ENCODE measurements at places on chromosomes 3 and 15. TPM values are rescaled to one million over a fixed set of nuclear protein-coding genes. Genes with fewer than 3 reads are reported as not detected.

- no peak for DNase-seq
These were observed 14.8 kb downstream of the CPNE4 start for GRCh38 chr3:132020058-132020457.

- DNase-seq, result no peak
These were observed at the start of gene B3GNT5 for GRCh38 chr3:183252973-183253527. B3GNT5 (plus strand) TSS chr3:183253253; CDS start chr3:183269799, 16,546 bp downstream.

The PLSCR5 gene
- not detected for total RNA-seq

DNA sequence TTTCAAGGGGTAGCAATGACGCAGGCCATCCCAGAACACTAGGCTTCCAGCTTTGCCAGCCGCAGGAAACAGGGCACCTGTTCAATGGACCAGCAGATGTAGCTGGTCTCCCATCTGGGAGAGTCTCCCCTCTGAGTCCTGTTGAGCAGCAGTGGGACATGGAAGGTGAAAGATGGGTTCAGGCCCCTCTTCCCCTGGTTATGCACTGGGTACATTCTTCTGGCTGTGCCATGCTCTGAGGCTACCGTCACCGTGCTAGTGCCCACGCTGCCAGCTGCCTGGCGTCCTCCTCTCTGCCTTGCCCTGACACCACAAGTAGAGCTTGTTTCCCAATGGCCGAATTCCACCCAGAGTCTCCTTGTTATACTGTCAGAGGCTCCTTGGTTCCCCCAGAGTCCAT, 63.1 kb downstream of the TLE3 start:
- DNase-seq, result no peak

The UBA3 gene
- total RNA-seq, result 65.1 TPM

The SLC9C1 gene
- not detected for total RNA-seq

GRCh38 chr15:91967935-91968606, 114.6 kb downstream of the SLCO3A1 start:
- DNase-seq, result peak; percentile 60

The IGF2BP2 gene
- total RNA-seq, result 99.8 TPM

DNA sequence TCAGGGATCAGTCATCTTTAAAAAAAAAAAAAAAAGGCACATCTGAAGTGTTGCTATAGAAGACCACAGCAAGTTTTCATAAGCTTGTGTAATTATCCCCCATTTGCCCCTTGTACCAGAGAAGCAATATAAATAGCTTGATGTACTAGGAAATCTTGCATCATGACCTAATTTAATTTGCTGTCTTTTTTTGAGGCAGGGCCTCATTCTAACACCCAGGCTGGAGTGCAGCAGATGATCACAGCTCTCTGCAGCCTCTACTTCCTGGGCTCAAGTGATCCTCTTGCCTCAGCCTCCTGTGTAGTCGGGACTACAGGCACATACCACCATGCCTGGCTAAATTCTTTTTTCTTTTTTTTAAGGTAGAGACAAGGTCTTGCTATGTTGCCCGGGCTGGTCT, 88.7 kb downstream of the ARIH1 start:
- DNase-seq, result no peak

DNA sequence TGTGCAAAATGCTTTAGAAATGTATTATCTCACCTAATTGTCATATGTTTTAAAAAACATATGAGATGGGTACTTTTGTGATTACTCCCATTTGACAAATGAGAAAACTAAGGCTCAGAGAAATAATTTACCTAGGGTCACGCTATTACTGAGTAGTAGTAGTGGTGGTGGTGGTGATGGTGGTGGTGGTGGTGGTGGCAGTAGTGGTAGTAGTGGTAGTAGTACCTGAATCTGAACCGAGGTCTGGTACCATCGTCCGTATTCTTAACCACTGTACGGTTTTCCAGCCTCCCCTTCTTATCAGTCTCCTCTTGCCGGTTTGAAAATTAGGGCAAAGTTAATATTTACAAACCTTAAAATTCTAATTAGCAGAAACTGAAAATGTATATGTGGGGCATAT, 102.4 kb downstream of the KLHL25 start:
- no peak for DNase-seq

The NSMCE3 gene
- 14.9 TPM for total RNA-seq

DNA sequence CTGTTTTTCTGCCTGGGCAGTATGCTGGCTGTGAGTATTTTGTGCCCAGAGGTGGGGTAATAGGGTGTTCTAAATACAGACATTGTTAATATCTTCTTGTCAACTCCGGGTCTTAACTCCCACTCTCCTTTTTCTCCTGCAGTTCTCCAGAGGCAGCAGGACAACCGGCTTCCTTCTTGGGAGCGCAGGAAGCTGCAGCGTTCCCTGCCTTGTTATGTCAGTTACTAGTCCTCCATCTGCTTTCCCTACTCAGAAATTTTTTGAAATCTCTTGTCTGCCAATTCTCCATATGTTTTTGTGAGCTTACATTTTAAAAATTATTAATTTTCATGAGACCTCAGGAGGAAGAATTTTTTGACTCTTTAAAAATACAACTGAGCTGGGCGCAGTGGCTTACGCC, 67.2 kb downstream of the NEO1 start:
- DNase-seq, result no peak

DNA sequence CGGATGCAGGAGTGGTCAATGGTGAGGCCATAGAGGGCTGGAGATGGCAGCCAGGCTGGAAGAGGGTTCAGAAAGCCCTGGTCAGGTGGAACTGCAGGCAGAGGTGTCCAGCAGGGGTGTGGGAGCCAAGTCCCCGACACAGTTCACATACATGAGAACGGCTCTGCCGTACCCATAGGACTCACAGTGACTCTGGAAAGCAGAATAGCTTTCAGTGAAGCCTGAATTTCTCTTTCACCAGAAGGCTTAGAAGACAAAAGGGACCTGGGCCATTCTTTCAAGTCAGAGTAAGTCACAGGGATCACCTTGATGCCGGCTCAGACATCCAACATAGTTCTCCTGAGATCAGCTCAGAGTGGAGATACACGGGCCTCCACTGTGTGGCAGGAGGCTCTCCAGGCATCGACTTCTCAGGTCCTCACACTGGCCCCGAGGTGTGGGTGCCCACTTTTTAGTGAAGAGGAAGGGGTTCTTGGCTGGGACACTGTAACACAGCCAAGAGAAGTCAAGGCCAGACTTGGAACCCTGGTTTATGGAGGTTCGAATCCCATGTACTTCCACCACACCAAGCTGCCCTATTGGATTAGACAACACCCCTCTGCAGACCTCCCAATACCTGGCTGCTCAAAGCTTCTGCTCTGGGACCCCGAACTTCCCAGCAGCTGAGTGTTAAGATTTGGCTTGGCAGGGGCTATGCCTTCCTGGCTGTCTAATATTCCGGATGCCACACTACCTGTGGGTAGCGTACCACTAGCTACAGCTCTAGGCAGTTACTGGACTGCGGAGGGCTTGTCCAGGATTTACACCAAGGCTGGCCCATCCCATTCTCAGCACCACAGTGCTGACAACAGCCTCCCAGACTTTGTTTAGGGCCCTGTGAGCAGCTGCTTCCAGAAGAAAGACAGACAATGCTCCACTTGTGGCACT, 40.4 kb upstream of the RAB6B start:
- DNase-seq, result no peak

The NMB gene
- 16.1 TPM for total RNA-seq

- DNase-seq, result no peak
These were observed 40.8 kb downstream of the MKRN3 start for GRCh38 chr15:23606226-23606625.

DNA sequence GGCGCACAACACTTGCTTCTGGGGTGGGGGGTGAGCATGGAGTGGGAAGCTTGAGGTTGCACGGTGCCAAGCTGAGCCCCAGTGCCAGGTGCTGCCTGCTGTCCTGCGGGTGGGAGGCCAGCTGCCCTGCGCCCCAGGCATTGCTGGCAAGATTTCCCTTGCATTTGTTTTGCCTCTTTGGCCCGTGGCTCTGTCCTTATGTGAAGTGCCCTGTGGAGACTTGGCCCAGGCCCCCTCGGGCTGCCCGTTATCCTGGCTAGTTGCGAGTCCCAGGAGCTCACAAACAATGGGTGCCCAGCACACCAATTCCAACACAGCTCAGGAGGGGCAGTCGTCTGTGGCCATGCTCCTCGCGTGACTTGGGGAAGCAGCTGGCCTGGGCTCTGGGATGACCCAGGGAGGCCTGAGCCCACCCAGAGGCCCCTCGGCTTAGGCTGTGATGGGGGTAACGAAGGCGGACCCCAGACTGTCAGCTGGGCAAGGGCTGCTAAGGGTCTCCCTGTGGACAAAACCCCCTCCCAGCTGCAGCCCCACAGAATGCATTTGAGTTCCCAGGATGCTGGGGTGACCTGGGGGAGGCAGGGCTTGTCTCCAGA, 5.9 kb downstream of the C3orf22 start:
- no peak for DNase-seq

GRCh38 chr3:139770577-139770976, 92.8 kb upstream of the NMNAT3 start:
- DNase-seq, result no peak

DNA sequence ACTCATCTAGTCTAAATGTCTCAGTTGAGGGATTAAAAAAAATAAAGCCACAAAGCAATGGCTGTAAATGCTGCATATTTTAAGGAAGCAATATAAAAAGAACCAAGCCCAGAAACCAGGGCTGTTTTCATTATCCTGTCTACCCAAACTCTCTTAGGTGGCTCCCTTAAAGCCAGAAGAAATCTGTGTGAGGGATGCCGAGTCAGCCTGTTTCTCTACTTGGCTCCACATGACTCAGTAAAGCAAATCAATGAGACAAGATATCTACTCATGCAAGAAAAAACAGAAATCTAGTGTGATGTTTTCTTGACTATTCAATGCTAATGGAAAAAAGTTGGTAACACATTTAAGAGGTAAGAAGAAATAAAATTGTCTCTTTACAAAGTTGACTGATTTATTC, 296.2 kb downstream of the ZBTB20 start:
- DNase-seq, result peak; percentile 19

The LRRIQ4 gene
- not detected for total RNA-seq

- DNase-seq, result no peak
These were observed 459.4 kb upstream of the TPRG1 start for GRCh38 chr3:188712248-188712924.

- DNase-seq, result no peak
These were observed 55.8 kb upstream of the TSPAN3 start for GRCh38 chr15:77126529-77127326.

DNA sequence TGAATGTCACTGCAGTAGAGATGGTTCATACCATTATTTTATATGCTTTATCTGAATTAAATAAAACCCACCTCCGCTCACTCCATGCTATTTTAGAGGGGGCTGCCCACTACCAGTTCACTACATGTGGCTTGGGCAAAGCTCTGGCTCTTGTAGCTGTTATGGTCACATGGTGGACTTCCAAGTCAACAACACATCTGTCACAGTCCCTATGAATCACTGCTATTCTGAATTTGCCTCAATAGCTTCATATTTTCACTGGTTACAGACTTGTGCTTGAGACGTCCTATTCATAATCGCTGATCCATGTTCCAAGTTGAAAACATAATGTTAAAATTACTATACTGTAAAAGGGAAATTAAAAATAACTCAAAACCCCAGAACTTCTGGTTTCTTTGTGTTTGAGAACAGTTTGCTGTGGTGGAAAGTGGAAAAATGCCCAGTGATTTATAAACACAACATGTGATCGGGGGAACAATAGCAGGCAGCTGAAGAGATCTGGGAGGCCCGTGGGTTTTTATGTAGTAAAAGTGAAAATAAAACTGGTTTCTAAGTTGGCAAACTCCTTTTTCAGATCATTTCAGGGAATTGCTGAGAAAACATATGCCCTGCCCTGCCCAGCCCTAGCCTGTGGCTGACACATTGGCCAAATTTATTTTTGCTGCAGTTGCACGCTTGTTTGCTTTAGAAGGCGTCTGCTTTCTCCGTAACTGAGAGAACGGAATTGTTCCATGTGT, 128.8 kb upstream of the PRR23C start:
- DNase-seq, result no peak

The TOMM70 gene
- 27.5 TPM for total RNA-seq

- DNase-seq, result no peak
These were observed 43.4 kb downstream of the APBA2 start for GRCh38 chr15:28929200-28929599.

The ROBO2 gene
- total RNA-seq, result 0.52 TPM

- DNase-seq, result no peak
These were observed 11.6 kb downstream of the IGF2BP2 start for GRCh38 chr3:185813205-185813604.

DNA sequence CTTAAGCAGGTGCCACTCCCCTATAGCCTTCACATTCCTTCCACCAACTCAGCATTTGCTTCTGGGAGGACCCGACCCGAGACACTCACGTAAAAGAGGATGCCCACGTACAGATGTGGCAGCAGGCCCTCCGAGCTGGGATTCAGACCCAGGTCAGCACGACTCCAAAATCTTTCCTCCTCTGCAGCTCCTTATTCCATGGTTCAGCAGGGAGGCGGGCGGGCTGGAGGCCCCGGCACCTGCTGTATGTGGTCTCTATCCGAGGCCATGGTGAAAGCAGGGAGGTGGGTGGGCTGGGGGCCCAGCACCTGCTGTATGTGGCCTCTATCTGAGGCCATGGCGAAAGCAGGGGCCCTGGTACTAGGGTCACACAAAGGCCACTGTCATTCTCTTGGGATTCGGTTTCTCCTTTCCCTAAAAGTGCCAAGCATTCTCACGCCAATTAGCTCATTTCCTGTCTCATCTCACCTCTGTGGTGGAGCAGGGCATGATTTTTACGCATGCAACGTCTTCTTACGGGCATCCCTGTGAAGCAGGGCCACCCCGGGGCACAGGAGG, 5.9 kb upstream of the MUC4 start:
- DNase-seq, result no peak

- no peak for DNase-seq
These were observed 9.2 kb downstream of the EID1 start for GRCh38 chr15:48887144-48887543.

DNA sequence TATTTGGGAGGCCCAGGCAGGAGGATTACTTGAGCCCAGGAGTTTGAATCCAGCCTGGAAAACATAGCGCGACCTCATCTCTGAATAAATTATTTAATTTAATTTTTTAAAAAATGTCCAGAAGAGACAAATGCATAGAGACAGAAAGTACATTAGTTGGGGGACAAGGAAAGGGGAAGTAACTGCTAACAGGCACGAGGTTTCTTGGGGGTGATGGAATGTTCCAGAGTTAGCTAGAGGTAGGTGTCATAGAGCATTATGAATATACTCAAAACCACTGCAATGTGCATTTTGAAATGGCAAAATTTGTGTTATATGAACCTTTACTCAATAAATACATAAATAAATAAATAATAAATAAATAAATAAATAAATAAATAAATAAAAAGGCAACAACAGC, 31.7 kb upstream of the CYP11A1 start:
- DNase-seq, result no peak

The CELF6 gene
- total RNA-seq, result not detected

DNA sequence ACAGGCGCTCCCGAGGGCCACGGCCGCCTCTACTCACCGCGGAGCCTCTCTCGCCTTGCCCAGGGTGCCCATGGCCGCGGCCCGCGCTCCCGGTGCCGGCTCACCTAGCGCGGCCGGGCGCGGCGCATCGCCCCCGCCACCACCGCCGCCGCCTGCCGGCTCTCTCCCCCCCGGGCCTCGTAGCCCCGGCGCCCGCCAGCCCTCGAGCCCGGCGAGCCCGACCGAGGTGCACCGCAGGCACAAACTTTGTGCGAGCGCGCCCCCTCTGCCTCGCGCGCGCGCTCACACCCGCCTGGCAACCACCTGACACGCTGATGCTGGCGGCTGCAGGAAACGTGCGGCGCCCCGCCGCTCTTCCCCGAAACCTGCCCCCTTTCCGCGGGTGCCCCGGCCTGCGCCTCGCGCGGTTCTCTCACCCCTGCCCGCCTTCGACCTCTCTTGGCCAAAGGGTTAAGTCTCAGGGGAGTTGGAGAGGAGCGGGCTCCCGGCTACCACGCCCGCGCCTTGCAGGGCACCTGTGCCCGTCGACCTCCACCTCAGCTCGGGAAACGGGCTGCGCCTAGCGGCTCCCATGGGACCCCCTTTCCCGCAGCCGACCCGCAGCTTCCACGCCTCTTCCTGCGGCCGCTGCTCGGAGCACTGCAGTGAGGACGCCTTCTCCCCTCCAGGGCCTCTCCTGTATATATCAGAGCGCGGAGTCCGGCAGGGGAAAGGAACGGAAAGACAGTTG, at the start of gene RASGRP1:
Gene RASGRP1 (minus strand): TSS at position 258 of the 730 bp plus-strand sequence. CDS start 186 bp downstream, at position 72.
- DNase-seq, result no peak

All from epithelial cell of proximal tubule (primary cell).